ENCODE measurements at places on chromosomes 1 and 21.

GRCh38 chr1:162857850-162858249, 3.1 kb downstream of the CCDC190 start:
- DNase-seq = no peak

GRCh38 chr1:75035536-75035935, 98.7 kb upstream of the LHX8 start:
- DNase-seq = no peak

DNA sequence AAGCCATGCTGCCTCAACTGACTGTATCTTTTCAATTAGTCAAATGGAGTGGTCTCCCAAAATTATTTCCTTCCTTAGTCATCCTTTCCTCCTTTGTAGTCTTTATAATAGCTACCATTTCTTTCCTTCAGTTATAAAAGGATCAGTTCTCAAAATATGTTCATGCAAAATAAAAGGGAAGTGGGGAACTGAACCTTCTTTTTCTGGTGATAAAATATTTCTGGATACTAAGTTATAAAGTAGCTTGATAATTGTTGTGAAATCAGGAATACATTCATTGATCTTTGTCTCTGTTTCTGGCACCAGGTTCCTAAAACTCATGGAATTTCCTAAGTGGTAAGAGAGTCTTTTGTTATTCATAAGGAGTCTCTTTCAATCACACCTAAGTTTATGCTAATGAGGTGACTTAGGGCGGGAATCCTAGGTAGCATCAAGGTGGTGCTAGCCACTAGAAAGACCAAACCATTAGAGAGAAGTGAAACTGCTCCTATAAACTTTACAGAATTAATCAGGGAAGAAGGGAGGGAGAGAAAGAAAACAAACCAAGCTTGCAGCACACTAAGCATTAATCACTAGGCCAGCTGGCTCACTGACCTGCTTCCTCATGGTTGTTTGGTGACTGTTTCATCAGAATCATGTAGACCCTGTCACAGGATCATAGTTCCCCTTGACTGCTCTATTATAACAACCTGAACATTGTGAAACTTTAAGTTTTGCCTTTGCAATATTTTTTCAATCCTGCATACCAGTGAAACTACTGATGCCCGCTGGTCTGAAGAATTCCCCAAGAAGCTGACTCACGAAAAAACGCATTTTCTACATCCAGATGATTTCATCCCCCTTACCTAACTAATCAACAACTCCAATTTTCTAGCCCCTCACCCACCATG, 161.6 kb upstream of the PTBP2 start:
- no peak for DNase-seq

- DNase-seq = no peak
These were observed 39.8 kb downstream of the LHX4 start for GRCh38 chr1:180269645-180270529.

GRCh38 chr1:32706491-32706890, 3.9 kb upstream of the SYNC start:
- no peak for DNase-seq

DNA sequence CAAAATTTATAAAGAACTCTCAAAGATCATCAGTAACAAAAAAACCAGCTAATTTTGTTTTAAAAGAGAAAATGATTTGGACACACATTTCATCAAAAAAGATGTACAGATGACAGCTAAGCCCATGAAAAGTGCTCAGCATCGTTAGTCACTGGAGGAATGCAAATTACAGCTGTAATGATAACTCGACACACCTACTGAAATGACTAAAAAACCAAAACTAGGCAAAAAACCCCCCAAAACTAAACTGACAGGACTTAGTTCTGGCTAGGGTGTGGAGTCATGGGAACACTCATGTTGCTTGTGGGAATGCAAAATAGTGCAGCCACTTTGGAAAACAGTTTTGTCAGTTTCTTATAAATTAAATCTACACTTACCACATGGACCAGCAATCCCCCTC, 59.5 kb downstream of the CNIH3 start:
- no peak for DNase-seq

DNA sequence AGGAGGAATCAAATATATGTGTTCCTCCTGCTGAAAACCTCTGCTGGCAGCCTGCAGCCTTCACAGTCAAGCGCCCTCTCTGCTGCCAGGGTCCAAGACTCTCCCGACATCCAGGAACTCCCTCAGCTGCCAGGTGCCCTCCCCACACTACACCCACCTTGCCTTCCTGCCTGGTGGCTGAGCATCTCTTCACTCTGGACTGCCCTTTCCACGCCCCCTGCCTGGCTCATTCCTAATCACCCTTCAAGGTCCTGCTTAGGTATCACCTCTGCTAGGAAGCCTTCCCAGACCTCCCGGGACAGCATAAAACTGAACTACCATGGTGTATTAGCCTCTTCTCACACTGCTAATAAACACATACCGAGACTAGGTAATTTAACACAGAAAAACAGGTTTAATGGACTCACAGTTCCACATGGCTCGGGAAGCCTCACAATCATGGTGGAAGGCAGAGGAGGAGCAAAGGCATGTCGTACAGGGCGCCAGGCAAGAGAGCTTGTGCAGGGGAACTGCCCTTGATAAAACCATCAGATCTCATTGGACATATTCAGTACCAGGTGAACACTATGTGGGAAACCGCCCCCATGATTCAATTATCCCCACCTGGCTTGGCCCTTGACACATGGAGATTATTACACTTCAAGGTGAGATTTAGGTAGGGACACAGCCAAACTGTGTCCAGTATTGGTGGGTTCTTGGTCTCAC, 15.3 kb downstream of the LDLRAD1 start:
- DNase-seq = no peak

GRCh38 chr21:46097336-46098293, at the start of gene COL6A2:
COL6A2 (plus strand) TSS chr21:46098112.
- DNase-seq = no peak

GRCh38 chr1:26701995-26702679, 6.3 kb downstream of the ARID1A start:
- no peak for DNase-seq

DNA sequence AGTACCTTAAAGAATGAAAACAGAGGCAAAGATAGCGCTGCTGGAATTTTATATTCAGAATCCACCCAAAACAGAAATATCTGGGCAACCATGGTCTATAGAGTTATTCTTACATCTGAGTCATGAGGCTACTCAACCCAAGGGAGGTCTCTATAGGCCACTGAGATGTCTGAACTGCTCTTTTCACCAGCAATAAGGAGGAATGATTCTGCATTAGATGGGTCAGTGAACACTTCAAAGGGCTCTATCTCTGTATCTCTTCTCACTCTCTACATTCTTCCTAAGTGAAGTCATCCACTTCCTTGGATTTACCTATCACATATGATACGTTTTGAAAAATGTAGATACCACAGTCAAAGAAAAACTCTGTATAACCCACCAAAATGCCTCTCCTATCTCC, 90.2 kb upstream of the NGF start:
- DNase-seq = no peak

- no peak for DNase-seq
These were observed 33.0 kb downstream of the LAMC2 start for GRCh38 chr1:183218971-183219615.

- no peak for DNase-seq
These were observed 35.7 kb upstream of the EPS8L3 start for GRCh38 chr1:109799445-109799844.

GRCh38 chr1:240575981-240576662, 35.8 kb downstream of the GREM2 start:
- DNase-seq = peak; percentile 67

DNA sequence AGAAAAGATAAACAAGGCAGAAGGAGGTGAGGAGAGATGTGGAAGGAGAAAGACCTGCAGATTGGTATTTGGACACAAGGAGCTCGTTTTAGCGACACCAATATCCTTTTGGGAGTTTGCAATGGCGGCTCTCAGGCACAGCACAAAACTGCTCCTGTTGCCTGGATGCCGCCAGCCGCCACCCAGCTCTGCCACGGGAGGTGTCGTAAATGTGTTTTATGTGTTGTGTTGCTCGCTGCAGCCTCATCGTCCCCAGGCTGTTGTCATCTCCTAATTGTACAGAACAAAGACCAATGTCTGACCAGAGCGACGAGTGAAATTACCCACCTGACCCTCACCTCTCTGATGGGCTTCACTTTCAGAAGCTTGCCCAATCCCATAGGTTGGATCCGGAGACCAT, 96.6 kb upstream of the ZNF281 start:
- DNase-seq = no peak

DNA sequence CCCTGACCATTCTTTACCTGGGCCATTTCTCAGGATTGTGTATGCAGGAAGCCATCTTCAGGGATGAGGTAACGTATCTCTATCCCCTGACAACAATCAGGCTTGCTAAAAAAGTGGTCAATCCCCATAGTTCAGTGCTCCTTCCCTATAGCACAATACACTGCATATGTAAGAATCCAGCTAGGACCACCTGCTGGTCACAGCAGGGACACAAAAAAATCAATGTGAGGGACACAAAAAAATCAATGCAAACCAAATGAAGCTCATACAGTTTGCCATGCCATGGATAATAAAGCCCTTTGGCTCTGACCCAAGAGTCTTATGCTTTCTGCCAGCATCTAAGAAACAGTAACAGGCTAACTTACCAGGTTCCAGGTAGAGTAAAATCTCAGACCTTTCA, 16.3 kb downstream of the ACBD6 start:
- no peak for DNase-seq

GRCh38 chr1:168086438-168086837, 50.3 kb downstream of the GPR161 start:
- no peak for DNase-seq

DNA sequence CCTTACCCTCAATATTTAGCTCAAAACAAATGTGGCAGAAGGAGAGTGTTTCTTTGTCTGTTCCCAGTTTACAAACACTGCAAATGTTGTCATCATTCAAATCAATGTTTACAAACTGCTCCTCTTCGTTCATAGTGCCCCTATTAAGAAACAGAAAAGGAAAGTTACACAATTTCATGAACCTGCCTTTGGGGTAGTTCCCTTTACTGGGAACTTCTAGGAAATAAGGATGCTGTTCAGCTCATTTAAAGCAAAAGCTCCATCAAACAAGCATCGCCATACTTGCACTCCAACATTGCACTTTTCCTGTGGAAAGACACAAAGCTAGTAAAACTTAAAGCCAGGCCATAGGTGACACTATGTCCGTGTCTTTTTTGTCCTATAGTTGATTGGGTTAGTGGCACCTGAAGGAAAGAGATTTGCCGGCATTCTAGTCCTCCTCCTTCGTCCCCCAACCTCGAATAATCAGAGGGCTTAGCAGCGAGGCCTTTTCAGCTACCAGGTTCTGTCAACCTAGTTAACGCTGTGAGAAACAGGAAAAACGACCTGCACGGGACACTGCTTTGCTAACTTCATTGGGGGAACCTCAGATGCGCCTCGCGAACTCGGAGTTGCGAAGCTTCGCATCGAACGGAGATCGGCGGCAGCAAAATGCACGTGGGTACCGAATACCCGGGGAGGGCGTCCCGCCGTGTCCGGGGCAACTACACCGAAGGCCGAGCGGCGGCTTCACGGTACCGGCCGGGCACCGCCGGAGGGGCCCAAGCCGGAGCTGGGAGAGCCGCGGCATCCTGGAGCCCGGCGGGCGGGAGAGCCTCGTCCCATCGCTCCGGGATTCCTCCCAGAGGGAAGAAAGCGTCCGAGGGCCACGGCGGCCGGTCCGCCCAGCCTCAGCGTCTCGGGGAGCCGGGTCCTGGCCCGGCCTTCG, 706 bp downstream of the C21orf91 start:
- peak; percentile 41 for DNase-seq

DNA sequence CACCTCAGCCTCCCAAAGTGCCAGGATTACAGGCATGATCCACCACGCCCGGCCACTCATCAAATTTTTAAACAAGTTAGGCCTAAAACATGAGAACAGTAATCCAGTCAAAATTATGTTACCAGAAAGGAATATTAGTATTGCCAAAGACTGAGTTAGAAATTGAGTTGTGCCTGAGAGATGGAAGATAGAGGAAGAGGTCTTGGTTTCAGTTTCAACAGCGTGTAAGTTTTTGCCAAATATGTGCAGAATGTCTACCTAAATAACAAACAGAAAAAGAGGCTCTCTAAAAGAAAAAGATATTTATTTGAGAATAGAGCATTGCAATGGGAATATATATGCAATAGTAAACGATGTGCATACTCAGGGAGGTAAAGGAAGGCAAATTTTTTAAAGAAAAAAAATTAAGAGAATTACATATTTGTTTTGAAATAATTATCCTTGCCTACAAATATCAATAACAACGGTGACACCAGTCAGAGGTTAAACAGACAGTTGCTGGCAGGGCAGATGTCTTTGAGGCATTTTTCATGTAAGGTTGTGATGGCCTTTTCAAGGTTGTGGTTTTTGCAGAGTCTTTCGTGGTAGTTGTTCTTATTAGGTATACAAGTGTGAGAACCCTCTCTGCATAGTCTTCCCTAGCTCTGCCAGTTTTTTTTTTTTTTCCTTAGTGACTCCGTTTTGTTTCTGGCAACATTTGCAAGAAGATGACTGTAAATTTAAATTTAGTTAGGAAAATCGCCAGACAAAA, 2.2 kb upstream of the CD1B start:
- DNase-seq = no peak

- no peak for DNase-seq
These were observed 20.7 kb downstream of the PPP1R15B start for GRCh38 chr1:204390751-204391466.

DNA sequence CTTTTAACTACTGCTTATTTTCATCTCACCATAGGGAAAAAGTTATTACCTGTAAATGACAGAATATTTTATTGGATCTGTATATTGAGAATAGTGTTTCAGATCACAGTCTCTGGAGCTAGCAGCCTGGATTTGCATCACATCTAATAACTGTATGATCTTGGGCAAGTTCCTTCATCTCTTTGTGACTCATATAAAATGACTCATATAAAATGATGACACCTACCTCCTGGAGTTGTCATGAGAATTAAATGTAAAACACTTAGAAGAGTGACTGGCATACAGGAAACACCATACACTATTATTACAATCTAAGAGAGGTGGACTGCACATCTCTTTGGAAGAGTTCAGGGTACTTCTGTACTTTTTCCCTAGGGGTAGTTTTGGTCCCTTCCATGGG, 421.3 kb downstream of the NEGR1 start:
- DNase-seq = no peak

GRCh38 chr1:27015260-27015659, 2.6 kb upstream of the TENT5B start:
- no peak for DNase-seq

Measured in activated CD4-positive, alpha-beta T cell treated with anti-CD3 and anti-CD28 coated beads, Interleukin-2, Interleukin-4, amounts not matched to agents 100 ng/mL and 50 ng/mL, durations not matched to agents 16 hours and 8 hours (primary cell).